Progenitor cell of endocrine pancreas (in vitro differentiated cells): ENCODE measurements at places on chromosomes 4 and X. TPM values are rescaled to one million over a fixed set of nuclear protein-coding genes. Genes with fewer than 3 reads are reported as not detected.
A peak's percentile ranks its signal among the peaks of the same experiment; 100 is the strongest.

SLC26A1 gene
- 2.6 and 3.3 TPM in 2 replicates for total RNA-seq

STAP1 gene
- total RNA-seq: not detected in 2 replicates

- no peak overlapping the region for H3K4me3 ChIP-seq
- no peak overlapping the region for H3K27ac ChIP-seq
- no peaks in the 10 kb centered on the region for H3K27me3 ChIP-seq
- no peaks in the 10 kb centered on the region for H3K36me3 ChIP-seq
Observed at GRCh38 chr4:153954654-153955053, 165.8 kb upstream of the SFRP2 start.

- H3K4me1 ChIP-seq: peaks cover 2% of the 10 kb centered on the region
- no peak for DNase-seq
- no peaks in the 10 kb centered on the region for H3K27me3 ChIP-seq
- H3K4me3 ChIP-seq: no peak overlapping the region
Observed at GRCh38 chrX:119008110-119008744, 33.8 kb downstream of the LONRF3 start.

DNA sequence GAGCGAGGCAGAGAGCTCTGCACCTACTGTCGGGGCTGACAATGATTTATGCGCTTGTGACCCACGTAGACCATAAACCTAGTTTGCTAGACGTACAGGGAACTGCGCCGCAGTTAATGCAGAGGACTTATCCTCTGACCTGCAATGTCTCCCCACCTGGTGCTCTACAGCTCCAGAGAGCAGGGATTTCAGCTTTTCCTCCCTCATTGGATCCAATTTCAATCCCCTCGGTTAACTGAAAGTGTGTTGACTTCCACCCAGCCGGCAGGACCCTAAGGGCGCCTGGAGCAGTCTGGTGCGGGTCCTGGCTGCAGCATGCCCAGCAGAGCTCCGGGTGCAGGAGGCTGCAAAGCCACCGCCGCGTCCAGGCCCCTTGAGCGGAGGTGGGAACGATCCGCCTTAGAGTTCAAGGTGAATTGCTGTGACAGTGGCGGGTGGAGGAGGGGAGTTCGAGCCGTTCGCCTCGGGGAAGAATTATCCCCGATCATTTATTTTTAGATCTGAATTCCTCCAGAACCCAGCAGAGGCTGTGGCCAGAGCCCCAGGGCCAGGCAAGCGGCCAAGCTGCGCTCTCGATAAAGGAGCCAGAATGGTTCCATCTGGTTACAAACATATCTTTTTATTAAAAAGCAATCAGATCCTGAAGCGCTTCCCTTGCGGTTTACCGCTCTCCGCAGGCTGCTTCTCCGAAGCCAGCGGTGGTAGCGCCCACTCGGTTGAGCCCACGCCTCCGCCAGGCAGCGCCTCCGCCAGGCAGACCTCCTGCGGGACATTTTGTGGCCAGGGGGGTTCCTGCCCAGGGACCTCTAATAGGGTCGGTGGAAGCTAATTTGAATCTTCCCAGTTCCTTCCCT is 66.0 kb downstream of the FBXO8 start:
- H3K4me3 ChIP-seq: peak overlapping the region; percentile 20
- H3K27me3 ChIP-seq: peaks cover 93% of the 10 kb centered on the region
- DNase-seq: no peak
- H3K4me1 ChIP-seq: peaks cover 9% of the 10 kb centered on the region
- no peak overlapping the region for H3K27ac ChIP-seq
- H3K36me3 ChIP-seq: no peaks in the 10 kb centered on the region

DNA sequence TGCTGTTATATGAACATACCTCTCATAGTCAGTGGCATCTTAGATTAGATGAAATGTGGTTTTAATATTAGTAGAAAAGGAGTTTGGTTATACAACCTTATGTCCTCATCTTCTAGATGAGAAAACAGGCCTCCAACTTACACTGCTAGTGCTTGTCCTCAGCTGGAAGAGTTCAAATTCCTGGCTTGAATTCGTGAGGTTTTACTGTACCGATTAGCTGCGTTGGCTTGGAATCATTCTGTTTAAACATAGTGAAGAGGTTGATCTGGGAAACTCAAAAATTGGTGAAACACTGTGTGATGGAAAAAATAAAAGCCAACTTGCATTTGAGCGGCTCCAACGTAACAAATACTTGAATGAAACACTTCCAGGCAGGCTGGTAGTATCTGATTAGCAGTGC is 81.0 kb downstream of the LNX1 start:
- H3K27ac ChIP-seq: no peak overlapping the region
- H3K4me1 ChIP-seq: no peaks in the 10 kb centered on the region
- H3K27me3 ChIP-seq: no peaks in the 10 kb centered on the region
- H3K36me3 ChIP-seq: peaks cover 16% of the 10 kb centered on the region
- H3K4me3 ChIP-seq: no peak overlapping the region

DNA sequence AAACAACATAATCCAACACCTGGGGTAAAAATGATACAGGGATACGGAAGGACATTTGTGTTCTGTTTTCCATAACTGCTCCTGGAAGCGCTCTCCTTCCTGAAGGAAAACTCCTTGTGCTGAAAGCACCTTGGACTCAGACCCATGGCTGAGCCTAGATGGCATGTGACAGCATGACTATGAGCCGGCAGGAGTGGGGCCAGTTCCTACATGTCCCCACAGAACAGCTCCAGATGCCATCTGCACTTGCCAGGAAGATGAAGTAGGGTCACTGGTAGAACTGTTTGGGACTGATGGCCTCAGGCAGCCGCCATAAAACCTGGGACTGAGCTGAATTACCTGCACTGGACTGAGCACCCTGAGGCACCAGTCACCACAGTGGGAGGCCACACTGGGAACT is 56.0 kb upstream of the BCLAF3 start:
- no peaks in the 10 kb centered on the region for H3K36me3 ChIP-seq
- no peaks in the 10 kb centered on the region for H3K4me1 ChIP-seq
- H3K4me3 ChIP-seq: no peak overlapping the region
- H3K27me3 ChIP-seq: no peaks in the 10 kb centered on the region
- DNase-seq: no peak

- peak overlapping the region; percentile 91 for H3K4me3 ChIP-seq
- H3K4me1 ChIP-seq: peaks cover 9% of the 10 kb centered on the region
- peaks cover 2% of the 10 kb centered on the region for H3K36me3 ChIP-seq
- no peak for DNase-seq
Observed at GRCh38 chrX:153794897-153795816, 689 bp downstream of the SSR4 start.
